ENCODE measurements at places on chromosomes 13 and 19.

GRCh38 chr19:662962-663681 is at the start of gene RNF126:
RNF126 (minus strand) TSS chr19:663214; CDS start chr19:663121, 93 bp downstream.
- DNase-seq: no peak

- no peak for DNase-seq
Measured at GRCh38 chr19:13821292-13821691, 26.0 kb downstream of the ZSWIM4 start.

DNA sequence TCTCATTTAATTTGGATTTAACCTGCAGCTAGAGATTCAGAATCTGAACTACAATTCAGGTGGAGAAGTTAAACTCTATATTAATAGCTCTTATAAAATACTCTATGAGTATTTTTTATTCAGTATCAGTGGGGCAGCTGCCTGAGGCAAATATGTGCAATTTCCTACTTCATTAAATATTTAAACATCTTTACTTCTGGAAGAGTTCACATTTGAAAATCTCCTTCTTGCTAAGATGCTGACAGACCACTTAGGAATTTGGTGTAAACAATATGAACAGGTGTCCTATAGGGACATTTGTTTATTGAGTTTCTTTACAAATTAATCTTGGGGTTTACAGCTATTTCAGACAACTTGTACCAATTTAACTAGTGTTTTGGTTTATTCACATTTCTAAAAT is 20.4 kb downstream of the STARD13 start:
- DNase-seq: no peak

GRCh38 chr19:19224852-19225494 is 13.2 kb downstream of the NCAN start:
- no peak for DNase-seq

GRCh38 chr19:39154629-39155100 is 29.1 kb downstream of the PAK4 start:
- no peak for DNase-seq

DNA sequence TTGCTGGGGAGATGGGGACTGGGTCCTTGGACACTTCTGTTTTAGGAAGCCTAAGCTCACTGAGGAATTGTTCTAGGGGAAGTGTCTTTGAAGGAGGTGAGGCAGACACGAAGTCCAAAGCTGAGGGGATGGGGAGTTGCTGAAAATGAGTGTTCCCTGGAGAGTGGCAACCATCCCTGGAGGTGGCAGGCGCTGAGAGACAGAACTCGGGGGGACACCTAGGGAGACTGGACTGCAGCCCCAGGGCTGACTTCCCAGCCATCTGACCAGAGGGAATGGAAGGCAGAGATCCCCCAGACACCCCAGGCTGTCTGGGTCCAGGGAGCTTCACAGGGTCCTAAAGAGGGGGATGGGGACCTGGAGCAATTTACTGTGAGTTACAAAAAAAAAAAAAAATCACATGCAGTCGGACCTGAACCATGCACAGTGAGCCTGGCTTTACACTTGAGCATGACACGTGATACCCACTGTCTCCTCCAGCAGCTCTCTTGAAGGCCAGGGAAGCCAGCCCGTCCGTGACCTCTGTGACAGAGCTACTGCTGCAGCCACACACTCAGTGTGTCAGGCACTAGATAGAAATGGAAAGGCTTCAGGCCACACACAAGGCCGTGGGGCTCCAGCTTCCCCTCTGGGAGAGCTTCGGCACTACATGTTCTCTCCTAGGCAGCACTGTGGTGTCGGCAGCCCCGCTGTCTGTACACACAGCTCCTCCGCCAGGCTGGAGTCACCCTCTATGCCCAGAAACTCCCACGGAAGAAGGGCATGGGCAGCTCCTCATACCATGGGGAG is 77.1 kb upstream of the KCTD15 start:
- no peak for DNase-seq

GRCh38 chr13:70203661-70204229 is 95.5 kb upstream of the KLHL1 start:
- DNase-seq: no peak

GRCh38 chr13:36355632-36356031 is 9.4 kb upstream of the SPART start:
- no peak for DNase-seq

GRCh38 chr13:71149498-71150363 is 717.3 kb downstream of the DACH1 start:
- no peak for DNase-seq

DNA sequence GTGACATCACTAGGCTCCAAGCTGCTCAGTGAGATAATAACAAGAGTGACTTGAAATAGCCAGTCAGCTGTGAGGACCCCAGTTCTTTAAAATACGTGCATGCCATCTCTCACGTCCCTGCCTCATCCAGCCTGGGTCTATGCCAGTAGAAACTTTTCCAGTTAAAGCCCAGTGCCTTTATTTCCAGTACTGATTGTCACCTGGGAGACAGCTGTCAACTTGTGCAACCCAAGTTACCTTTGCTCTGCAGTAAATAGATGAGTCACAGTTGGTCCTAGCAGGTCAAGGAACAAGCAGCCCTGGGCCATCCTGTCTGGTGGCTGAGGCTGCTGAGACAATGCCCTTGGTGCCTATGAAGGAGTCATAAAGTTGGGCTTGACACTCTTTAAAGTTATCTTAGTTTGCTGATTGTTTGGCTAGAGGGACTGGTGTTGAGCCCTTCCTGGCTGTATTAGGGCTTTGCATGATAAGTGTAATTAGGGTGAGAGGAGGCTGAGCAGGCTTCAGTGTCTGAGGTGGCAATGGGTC is 228.7 kb downstream of the LACC1 start:
- DNase-seq: no peak

- DNase-seq: no peak
Measured at GRCh38 chr19:281992-282391, 9.2 kb downstream of the PLPP2 start.

GRCh38 chr19:51916167-51916566 is 11.1 kb upstream of the ZNF613 start:
- no peak for DNase-seq

GRCh38 chr19:50213925-50214324 is 10.5 kb downstream of the MYH14 start:
- DNase-seq: no peak

DNA sequence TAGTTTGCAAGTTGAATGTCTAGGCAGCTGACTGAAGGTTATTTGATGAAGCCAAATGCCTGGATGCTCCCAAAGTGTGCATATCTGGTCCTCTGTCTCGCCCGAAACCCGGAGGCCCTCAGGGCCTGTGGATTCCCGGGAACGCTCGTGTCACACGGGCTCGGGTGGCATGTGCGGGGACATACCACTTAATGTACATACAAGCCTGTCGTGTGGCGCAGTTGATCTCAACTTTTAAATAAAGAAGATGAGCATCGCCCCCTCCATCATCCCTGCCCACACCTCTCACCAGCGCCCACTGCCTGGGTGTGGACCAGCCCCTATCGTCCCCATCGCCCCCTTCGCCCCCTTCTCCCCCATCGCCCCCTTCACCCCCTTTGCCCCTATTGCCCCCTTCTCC is 33.9 kb downstream of the ATP11A start:
- no peak for DNase-seq

DNA sequence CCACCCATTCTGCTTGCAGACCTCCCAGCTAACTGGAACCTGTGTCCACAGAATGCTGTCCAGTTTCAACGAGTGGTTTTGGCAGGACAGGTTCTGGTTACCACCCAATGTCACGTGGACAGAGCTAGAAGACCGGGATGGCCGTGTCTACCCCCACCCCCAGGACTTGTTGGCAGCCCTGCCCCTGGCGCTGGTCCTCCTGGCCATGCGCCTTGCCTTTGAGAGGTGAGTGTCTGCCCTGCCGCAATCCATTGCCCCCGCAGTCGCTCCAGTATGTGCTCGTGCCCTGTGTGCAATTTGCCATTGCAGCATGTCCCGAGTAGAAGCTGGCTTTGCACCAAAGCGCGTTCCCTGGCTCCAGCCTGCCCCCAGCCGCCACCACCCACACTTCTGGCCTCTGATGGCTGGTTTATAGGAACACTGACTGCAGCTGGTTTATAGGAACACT is 41.9 kb downstream of the CERS4 start:
- no peak for DNase-seq

DNA sequence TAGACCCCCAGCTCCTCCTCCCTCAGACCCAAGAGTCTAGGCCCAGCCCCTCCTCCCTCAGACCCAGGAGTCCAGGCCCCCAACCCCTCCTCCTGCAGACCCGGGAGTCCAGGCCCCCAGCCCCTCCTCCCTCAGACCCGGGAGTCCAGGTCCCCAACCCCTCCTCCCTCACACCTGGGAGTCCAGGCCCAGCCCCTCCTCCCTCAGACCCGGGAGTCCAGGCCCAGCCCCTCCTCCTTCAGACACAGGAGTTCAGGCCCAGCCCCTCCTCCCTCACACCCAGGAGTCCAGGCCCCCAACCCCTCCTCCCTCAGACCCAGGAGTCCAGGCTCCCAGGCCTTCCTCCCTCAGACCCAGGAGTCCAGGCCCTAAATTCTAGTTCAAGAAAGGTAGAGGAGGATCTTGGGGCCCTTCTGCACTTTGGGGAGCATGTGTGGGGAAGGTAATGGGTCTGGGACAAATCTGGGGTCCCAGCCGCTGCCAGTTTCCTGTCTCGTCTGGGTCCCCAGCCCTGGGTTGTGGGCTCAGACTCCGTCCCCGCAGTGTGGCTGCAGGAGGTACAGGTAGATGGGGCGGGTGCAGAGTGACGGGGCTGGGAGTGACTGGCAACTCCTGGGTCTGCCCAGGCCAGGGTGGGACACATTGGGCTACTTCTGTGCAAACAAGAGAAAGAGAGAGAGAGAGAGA is 3.2 kb upstream of the TMEM190 start:
- no peak for DNase-seq

DNA sequence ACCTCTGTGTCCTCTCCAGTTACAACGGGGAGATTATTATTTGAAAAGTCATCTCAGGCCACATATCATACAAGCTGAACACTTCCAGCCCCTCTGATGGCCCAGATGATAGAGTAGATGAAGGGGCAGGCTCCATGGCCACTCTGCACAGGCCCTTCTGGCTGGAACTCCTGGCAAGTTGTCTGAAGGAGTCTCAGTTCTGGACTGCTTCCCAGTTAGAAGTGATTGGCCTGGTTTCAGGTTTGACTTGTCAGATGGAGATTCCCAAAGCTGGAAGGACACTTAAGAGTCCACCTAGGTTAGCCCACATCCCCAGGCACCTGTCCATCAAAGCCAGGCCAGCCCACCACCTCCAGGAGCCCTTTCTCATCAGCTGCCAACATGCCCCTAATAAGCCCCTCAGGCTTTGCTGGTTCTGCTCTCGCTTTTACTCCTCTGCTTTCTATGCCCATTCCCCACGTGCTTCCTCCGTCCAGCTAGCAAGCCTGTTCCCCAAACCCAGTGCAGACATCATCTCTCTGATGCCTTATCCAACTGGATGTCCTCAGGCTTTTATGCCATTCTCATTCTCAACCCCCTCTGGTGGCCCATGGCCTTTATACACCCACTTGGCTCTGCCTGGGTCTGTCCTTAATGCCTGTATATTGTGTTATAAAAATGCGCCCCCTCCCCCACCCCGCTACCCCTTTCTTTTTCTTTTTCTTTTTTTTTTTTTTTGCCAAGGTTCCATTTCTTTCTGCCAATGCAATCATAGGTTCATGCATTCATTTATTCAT is 56.5 kb downstream of the HSPH1 start:
- no peak for DNase-seq
